ENCODE measurements at places on chromosomes 13 and 19. TPM values are rescaled to one million over a fixed set of nuclear protein-coding genes. Genes with fewer than 3 reads are reported as not detected.

- no peak overlapping the region for H3K27ac ChIP-seq
- H3K4me1 ChIP-seq: no peaks in the 10 kb centered on the region
- H3K27me3 ChIP-seq: peaks cover 36% of the 10 kb centered on the region
- DNase-seq: no peak
- H3K4me3 ChIP-seq: no peak overlapping the region
- H3K36me3 ChIP-seq: no peaks in the 10 kb centered on the region
These were observed 11.1 kb downstream of the CKM start for GRCh38 chr19:45311621-45312020.

MAP2K2 gene
- total RNA-seq: 134 TPM

DNA sequence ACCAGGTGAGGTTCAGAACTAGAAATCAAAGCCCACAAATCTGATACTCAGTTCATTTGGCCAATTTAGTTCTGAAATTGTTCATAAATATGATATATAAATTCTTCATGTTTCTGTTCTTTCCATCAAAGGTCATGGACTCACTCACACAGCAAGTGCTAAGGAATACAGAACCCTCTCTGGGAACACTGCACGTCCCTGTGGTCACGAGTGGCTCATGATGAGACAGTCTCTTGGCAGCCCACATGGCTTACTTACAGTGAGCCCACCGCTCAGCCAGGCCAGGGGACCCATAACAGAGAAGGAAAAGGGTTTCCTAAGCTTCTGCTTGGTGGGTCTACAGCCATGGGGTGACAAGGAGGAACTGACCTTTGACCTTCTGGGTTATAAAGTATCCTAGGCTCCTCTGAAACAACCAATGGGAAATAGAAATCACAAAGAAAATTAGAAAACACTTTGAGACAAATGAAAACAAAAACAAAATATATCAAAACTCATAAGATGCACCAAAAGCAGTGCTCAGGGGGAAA, 67.4 kb downstream of the CDADC1 start:
- no peak overlapping the region for H3K4me3 ChIP-seq
- peaks cover 7% of the 10 kb centered on the region for H3K36me3 ChIP-seq
- no peak overlapping the region for H3K27ac ChIP-seq
- no peak for DNase-seq
- peaks cover 2% of the 10 kb centered on the region for H3K4me1 ChIP-seq

DNA sequence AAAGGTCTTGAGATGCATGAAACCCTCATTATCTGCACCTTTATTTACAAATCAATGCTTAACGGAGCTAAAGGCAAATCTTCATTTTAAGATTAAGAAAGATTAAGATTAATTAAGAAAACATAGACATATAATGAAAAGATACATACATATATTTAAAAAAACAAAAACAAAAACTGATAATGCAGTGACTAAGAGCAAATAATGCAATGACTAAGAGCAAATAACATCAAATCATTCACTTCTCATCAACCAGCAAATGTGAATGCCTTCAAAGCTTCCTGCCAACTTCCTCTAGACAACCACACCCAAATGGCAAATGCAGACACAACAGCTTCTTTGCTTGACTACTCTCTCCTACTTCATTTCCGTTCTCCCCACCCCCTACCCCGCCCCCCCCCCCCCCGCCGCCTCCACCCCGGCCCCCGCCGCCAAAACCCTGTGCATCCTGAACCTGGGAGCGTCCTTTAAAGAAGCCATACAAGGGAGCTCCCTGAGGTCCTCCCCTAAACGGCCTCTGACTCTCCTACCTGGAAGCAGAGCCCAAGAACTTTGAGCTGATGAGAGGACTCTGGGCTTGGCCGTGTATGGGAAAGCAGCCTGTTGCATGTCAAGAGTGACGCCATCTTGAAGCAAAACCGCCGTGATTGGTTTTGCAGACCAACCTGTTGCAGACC, 24.5 kb downstream of the TEX101 start:
- H3K4me3 ChIP-seq: peak overlapping the region; percentile 66
- H3K27me3 ChIP-seq: no peaks in the 10 kb centered on the region
- H3K27ac ChIP-seq: peak overlapping the region; percentile 96
- peaks cover 64% of the 10 kb centered on the region for H3K4me1 ChIP-seq

MIR17HG gene
- total RNA-seq: 17.5 TPM

RASIP1 gene
- total RNA-seq: not detected

- H3K4me1 ChIP-seq: no peaks in the 10 kb centered on the region
- no peaks in the 10 kb centered on the region for H3K36me3 ChIP-seq
- no peak for DNase-seq
These were observed 28.9 kb downstream of the ARHGEF7 start for GRCh38 chr13:111143865-111144540.

GRCh38 chr13:113093580-113094409, 11.8 kb upstream of the F7 start:
- H3K27ac ChIP-seq: no peak overlapping the region
- H3K4me3 ChIP-seq: no peak overlapping the region
- peaks cover 3% of the 10 kb centered on the region for H3K36me3 ChIP-seq
- H3K27me3 ChIP-seq: no peaks in the 10 kb centered on the region

DNA sequence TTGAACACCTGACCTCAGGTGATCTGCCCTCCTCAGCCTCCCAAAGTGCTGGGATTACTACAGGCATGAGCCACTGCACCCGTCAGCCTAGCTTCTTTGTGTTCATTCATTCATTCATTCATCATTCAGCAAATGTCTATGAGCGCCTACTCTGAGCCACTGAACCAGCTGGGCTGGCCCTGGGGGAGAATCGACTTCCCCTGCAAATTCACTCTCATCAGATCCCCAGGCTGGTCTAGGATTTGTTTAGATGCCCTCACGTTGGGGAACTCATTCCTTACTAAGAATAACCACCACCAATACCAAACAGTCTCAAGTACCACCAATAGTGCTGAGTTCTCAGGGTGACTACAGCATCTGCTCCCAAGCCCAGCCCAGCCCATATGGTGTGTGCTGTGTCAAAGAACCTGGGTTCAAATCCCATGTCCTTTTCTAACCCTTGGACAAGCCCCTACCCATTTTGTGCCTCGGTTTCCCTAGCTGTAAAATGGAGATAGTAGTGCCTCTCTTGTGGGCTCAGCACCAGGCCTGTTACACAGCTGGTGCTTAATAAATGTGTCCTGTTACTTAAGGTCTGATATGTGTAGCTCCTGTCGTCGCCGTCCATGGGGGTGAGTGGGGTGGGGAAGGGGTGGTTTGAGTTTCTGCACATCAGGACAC, 16.8 kb downstream of the NRTN start:
- H3K36me3 ChIP-seq: no peaks in the 10 kb centered on the region
- no peaks in the 10 kb centered on the region for H3K27me3 ChIP-seq
- H3K4me1 ChIP-seq: no peaks in the 10 kb centered on the region

DNA sequence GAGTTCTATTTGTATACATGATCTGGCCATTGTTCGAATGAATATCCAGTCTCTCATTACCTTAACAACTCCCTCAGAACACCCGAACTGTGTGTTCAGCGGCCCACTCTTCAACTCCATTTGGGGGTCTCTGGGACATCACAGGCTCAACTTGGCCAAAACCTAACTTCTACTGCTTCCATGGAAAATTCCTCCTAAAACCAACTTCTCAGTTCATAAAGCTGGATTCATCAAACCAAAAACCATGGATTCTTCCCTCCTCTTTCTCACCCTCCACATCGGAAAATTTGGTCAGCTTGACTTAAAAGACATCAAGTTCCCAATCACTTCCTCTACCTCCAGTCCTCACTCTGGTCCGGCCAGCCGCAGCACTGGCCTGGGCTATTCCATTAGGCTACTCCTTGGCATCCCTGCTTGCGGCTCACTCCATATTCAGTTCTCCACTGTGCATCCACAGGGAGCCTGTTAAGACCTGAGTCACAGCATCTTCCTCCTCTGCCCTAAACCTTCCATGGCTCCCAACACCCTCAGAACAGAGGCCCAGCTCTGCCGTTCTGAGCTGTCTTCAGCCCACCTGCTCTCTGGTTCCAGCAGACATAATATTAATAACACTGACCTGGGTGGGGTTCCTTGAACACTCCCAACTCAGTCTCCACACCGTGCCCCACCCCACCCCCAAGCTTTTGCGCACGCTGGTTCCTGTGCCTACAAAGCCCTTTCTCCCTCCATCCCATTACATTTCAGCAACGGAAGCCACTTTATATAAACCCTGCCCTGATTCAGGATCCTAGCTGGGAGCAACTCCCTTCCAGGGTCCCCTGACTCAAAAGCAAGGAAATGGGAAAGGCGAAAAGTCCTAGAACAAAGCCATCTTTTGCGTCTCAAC, 1.1 kb downstream of the ZNF792 start:
- H3K27ac ChIP-seq: peak overlapping the region; percentile 92
- peak overlapping the region; percentile 95 for H3K4me3 ChIP-seq
- DNase-seq: no peak

SIGLECL1 gene
- total RNA-seq: not detected

- no peaks in the 10 kb centered on the region for H3K27me3 ChIP-seq
- H3K27ac ChIP-seq: no peak overlapping the region
- DNase-seq: no peak
- no peak overlapping the region for H3K4me3 ChIP-seq
These were observed 8.2 kb downstream of the KLHL26 start for GRCh38 chr19:18645035-18645511.

GRCh38 chr13:99041788-99042187, 63.9 kb upstream of the DOCK9 start:
- H3K27ac ChIP-seq: peak overlapping the region; percentile 58
- no peak for DNase-seq
- no peak overlapping the region for H3K4me3 ChIP-seq
- H3K36me3 ChIP-seq: peaks cover 2% of the 10 kb centered on the region

DNA sequence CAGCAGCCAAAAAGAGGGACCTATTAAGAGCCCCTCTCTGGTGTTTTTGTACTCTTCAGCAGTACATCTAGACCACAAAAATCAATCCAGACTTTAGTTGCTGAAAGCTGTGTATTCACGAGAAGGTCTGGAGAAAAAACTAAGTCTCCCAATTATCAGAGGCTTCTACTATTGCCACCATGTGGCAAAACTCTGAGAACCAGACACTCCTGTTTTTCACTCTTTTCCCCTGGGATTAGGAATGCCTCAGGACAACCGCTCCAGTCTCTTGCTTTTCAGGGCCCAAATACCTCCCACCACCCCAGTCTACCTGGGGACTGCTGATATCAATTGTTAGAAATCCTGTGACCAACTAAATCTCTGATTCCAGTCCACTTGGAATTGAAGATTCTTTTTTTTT, 30.1 kb upstream of the OBI1 start:
- no peak overlapping the region for H3K27ac ChIP-seq
- H3K36me3 ChIP-seq: peaks cover 4% of the 10 kb centered on the region
- peaks cover 9% of the 10 kb centered on the region for H3K27me3 ChIP-seq

GRCh38 chr13:98927951-98928927, 49.6 kb downstream of the DOCK9 start:
- H3K27me3 ChIP-seq: no peaks in the 10 kb centered on the region
- peaks cover 26% of the 10 kb centered on the region for H3K4me1 ChIP-seq
- peaks cover 8% of the 10 kb centered on the region for H3K36me3 ChIP-seq

PLVAP gene
- total RNA-seq: not detected

FSD1 gene
- 1.4 TPM for total RNA-seq

GNG8 gene
- not detected for total RNA-seq

- H3K27me3 ChIP-seq: no peaks in the 10 kb centered on the region
- no peak overlapping the region for H3K27ac ChIP-seq
- H3K4me1 ChIP-seq: peaks cover 3% of the 10 kb centered on the region
- peaks cover 59% of the 10 kb centered on the region for H3K36me3 ChIP-seq
- no peak for DNase-seq
These were observed 10.8 kb downstream of the PLPPR3 start for GRCh38 chr19:810883-811489.

DNA sequence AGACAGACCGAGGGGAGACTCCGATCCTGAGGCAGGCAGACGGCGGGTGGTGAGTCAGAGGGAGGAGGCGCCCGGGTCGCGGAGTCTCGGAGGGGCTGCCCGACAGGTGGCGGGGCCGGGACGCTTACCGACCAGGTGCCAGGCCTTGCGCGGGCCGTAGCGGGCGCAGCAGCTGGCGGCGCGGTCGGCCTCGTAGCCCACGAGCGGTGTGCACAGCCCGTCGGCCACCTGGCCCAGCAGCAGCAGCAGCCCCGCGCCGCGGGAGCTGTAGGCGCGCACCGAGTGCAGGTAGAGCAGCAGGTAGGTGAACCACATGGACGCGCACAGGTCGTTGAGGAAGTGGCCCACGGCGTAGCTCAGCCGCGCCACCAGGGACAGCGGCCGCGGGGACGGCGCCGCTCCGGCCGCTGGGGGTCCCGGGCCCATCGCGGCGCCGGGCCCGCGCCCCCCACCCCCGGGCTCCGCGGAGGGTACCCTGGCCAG, 367 bp downstream of the MFSD12 start:
- H3K27me3 ChIP-seq: no peaks in the 10 kb centered on the region
- DNase-seq: peak; percentile 56
- H3K36me3 ChIP-seq: no peaks in the 10 kb centered on the region
- H3K4me3 ChIP-seq: peak overlapping the region; percentile 97
- H3K4me1 ChIP-seq: peaks cover 22% of the 10 kb centered on the region
- H3K27ac ChIP-seq: peak overlapping the region; percentile 91

GRCh38 chr19:55809381-55810058, 22.3 kb downstream of the NLRP11 start:
- peak; percentile 3 for DNase-seq
- no peaks in the 10 kb centered on the region for H3K36me3 ChIP-seq
- peaks cover 8% of the 10 kb centered on the region for H3K4me1 ChIP-seq

GRIN3B gene
- not detected for total RNA-seq

DNA sequence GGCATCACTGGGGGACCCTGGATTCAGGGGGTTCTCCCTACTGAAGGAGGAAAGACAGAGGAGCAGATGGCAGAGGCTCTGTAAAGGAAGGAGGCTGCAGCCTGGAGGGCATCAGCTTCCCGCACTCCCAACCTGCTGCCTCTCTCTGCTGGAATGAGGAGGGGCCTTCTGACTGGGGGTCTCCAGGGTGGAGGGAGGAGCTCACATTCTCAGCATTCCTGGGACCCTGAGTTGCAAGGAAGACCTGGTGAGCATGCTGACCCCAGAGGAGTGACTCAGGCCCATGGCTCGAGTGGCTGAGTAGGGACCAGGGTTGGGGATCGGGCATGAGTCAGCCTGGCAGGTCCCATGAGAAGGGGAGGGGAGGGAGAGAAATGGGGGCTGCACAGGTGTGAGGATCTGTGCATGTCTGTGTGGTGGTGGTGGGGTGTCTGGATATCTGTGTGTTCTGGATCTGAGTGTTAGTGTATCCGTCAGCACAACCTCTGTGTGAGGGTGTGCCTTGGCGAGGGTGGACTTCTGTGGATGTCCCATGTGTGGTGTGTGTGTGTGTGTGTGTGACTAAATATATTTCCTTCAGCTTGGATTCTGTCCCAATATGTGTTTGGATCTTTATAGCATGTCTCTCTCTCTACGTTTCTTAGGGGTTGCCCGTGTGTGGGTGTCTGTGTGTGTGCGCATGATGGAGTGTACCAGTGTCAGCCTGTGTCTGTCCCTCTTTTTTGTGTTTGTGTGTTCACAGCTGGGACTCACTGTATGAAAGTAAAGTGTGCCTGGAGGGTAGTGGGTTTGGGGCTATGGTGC, 4.6 kb downstream of the AXL start:
- H3K4me3 ChIP-seq: no peak overlapping the region
- H3K27ac ChIP-seq: peak overlapping the region; percentile 72
- peaks cover 39% of the 10 kb centered on the region for H3K27me3 ChIP-seq
- DNase-seq: no peak

APOC4 gene
- not detected for total RNA-seq

Measured in naive thymus-derived CD8-positive, alpha-beta T cell (primary cell).